ENCODE measurements at places on chromosomes 1 and 21.

GRCh38 chr1:21244986-21245687 is 45.1 kb downstream of the ECE1 start:
- DNase-seq = no peak

DNA sequence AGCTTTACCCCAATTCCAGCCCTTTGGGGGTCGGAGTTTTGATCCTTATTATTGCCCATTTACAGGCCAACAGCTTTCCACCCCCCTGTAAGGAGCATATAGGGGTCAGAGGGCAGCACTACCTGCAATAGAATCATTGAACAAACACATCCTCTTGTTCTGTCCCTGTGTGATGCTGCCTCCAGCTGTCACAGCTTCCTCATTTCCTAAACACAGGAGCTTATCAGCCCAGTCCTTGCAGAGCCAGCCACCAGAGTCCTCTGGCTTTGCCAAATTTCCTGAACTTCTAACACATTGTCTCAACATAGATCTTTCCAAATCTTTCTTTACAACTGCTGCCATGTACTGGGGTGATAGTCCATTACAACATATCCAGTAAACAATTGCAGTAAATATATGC is 32.8 kb upstream of the PTBP2 start:
- no peak for DNase-seq

- no peak for DNase-seq
Measured at GRCh38 chr1:86184426-86184825, 27.9 kb upstream of the COL24A1 start.

DNA sequence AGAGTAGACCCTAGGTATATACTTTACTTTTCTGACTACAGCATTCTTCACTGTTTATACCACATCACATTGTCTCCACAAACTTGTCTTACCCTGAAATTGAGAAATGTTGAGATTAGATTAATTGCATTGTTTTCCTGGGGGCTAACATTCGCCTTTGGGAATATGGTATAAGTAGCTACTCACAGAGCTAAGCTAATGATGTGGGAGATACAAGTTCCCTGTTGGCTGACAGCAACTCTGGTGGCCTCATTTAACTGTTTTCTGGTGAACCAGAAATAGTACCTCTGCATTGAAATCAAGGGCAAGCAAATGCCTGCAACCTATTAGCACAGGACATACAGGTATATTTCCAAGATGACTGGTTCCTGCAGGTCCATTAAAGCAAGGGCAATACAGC is 13.2 kb upstream of the VCAM1 start:
- no peak for DNase-seq

GRCh38 chr21:42308914-42309752 is 6.1 kb downstream of the TFF3 start:
- peak; percentile 5 for DNase-seq

Measured in anterior cingulate cortex (tissue), 58 donors.